ENCODE measurements at places on chromosomes 1 and 21.

GRCh38 chr1:192967901-192968300 lies 91.3 kb downstream of the UCHL5 start:
- DNase-seq = no peak

DNA sequence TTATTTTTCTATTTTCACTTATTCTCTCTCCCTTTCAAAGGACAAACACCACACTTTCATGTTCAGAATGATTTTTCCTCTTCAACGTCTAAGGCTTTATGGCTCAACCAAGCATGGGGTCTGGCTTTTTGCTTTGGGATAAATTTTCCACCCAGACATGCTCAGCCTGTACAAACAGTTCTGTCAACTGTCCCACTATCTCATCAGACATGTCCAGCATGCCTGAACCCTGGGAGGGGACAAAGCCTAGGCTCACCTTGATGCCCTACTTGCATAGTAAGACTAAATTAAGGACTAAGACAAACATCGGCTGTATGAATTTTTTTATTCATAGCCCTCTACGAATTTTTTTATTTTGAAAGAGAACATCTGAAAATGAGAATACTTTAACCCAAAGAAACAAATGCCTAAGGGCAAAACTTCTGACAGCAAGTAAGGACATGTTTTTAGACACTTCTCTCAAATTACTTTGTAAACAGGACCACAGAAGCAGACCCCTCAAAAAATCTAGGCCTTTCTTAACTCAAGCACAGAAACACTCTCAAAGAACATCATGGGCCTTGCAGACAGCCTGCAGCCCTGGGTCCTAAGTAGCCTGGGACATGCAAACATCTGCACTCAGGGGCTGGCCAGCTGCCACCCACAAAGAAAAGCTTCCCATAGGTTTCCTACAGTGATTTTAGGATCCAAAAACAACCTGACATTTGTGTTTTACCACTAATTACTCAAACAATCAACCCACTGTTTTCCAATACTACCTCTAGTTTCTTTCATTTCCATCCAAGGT lies 72.3 kb upstream of the PALMD start:
- no peak for DNase-seq

DNA sequence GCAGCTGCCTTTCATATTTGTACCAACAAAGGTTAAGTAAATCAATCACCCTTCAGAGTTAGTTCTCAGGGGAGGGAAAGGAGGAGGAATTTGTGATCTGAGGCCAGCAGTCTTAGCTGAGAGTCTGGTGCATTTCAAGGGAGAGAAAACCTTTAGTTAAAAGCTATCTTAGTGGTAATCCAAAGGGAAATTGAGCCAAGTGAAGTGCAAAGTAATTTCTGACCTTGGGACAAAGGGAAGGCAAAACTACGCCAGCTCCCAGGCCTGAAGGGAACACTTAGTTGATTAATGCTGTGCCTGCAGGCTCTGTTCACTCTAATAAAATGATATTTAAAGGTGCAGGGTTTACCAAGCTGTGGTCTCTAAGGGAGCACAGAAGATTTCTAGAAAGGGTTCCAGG lies 23.1 kb upstream of the FMOD start:
- no peak for DNase-seq

GRCh38 chr1:182833271-182833670 lies 5.9 kb upstream of the DHX9 start:
- DNase-seq = no peak

- DNase-seq = no peak
These were observed 9.0 kb downstream of the TRAF5 start for GRCh38 chr1:211335522-211336157.

GRCh38 chr1:171929121-171929520 lies 87.8 kb downstream of the DNM3 start:
- no peak for DNase-seq

DNA sequence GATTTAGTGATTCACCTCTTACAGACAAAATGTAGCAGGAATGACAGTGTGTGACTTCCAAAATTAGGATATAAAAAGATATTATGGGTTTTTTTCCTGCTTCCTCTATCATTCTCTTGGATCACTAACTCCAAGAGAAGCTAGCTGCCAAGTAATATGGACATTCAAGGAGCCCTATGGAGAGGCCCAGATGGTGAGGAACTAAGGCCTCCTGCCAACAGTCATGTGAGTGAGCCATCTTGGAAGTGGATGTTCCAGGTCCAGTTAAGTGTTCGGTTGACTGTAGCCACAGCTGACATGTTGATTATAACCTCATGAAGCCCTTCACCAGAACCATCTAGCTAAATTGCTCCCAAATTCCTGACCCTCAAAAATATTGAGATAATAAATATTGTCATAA lies 38.8 kb downstream of the CD160 start:
- DNase-seq = no peak

DNA sequence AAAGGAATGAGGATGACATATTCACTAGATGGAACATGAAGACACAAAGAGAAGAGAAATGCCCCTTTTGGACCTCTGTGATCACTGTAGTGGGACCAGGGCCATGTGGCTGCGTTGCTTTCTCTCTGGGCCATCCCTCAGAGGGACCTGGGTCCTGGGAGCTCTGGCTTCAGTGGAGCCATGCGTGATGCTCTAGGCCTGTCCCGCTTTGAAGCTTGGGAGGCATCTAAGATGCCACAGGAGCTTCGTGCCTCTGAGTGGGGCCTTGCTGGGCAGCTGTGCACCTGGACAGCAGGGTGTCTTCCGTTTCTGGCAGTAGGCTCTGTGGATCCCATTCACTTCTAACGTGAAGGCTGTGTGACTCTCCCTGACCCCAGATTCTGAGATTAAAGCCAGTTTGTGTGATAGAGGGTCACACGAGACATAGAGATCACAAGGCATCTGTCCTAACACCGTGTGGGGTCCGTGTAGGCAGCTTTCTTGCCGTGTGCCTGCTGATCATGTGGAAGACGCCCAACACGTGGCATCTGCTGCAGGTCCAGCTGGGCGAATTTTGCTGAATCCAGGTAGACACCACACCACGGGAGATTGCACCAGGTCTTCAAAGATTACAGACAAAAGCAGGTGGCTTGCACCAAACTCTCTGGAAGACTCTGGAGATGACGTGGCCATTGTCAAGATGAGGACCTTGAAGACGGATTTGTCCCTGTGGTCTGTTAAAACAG lies 17.2 kb upstream of the PRSS38 start:
- DNase-seq = no peak

- DNase-seq = no peak
These were observed 20.6 kb downstream of the LAMC2 start for GRCh38 chr1:183206538-183207122.

GRCh38 chr1:72056516-72056915 lies 225.8 kb downstream of the NEGR1 start:
- no peak for DNase-seq

GRCh38 chr1:54012863-54013262 lies 5.1 kb downstream of the LDLRAD1 start:
- DNase-seq = no peak

DNA sequence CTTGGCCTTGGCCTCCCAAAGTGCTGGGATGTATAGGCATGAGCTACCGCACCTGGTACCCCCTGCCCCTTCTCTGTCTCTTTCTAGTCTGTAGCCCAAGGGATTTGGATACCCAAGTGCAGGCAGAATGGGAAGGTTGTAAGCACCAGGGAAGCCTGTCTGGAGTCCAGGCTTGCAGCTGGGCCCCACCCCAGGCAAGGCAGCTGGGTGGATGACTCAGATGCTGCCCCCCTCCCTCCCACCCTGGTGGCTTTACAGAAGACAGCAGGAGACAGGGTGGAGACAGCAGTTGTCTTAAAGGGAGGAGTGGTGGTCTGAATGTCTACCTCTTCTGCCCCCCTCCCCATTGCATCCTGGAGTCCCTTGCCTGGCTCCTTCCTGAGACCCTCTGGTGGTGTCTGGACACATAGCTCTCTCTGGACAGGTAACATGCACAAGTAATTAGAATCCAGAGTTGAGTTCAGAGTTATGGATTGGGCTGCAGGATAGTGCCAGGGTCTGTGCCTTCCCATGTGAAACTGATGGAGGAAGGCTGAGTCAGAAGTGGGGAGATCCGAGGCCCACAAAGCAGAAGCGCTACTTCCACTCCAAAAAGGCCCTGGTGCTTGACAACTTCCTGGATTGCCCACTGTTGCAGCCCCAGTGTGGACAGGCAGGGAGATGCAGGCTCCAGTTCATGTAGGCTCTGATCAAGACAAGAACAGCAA lies 5.1 kb downstream of the LMNA start:
- no peak for DNase-seq

DNA sequence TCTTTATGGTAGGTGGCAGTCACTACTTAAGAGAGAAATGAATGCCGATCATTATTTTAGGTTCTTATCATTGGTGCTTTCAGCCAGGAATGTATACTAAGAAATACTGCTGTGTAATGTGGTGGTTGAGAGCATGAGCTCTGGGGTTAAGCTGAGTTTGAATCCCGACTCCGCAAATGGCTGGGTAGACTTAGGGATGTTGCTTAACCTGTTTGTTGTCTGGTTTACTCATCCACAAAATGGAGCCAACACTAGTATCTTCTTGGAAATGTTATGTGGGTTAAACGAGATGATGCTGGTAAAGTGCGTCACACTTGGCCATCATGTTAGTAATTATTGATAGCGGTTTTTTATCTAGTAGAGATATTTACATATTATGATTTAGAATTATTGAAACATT lies 83.8 kb downstream of the WDR3 start:
- DNase-seq = no peak

DNA sequence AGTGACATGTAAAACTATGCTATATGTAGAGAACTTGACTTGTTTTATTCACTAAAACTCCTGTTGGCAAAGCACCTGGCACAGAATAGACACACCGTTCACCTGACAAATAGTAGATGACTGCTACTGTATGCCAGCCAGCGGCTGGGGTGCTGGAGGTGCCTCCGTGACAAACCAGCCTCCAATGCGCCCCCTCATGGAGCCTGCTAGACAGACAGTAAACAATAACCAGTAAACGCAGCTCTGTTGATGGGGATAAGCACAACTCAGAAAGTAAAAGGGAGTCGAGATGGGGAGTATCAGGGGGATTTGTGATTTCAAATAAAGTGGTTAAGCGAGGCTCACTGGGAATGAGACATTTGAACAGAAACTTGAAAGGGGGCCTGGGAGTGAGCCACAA lies 107.2 kb downstream of the PRDM2 start:
- no peak for DNase-seq

DNA sequence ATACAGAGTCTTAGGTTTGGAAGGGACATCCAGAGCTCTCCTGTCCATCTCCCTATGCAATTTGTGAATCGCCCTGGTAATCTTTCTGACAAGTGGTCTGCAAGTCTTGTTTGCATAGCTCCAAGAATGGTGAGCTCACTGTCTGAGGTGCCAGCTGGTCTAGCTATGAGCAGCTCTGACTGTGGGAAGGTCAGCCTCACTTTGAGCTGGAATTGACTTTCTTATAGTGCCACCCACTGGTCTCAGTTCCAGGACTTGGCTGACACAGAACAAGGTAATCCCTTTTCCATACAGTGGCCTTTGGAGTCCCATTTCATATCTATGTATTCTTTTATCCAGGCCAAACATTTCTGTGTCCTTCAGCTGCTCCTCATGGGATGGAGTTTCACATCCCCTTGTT lies 95.6 kb upstream of the C8B start:
- DNase-seq = no peak

GRCh38 chr1:29672416-29673227 lies 436.3 kb downstream of the PTPRU start:
- DNase-seq = no peak

- no peak for DNase-seq
These were observed 1.2 kb downstream of the ATP2B4 start for GRCh38 chr1:203627851-203628200.

- DNase-seq = no peak
These were observed 171.4 kb downstream of the LRRC40 start for GRCh38 chr1:70033936-70034335.

- no peak for DNase-seq
These were observed 2.2 kb upstream of the KRTAP10-4 start for GRCh38 chr21:44571296-44571695.

DNA sequence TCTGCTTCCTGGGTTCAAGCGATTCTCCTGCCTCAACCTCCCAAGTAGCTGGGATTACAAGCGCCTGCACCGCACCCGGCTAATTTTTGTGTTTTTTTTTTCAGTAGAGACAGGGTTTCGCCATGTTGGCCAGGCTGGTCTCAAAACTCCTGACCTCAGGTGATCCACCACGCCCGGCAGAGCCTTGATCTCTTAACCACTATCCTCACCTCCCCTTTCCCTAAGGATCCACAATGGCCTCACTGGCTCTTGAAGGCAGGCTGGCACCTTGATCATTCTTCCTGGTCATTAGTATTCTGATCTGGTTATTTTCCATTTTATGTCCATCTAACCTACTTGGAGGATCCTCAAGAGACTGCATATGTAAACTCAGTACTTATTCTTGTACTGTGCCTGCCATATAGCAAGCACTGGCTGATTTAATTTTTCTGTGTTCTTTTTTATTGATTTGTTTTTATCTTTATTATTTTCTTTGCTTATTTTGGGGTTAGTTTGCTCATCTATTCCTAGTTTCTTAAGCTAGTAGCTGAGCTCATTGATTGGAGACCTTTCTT lies 6.3 kb downstream of the RCC1 start:
- DNase-seq = no peak

GRCh38 chr21:21158376-21158918 lies 160.2 kb downstream of the NCAM2 start:
- no peak for DNase-seq

GRCh38 chr1:18020021-18020817 lies 87.4 kb upstream of the IGSF21 start:
- no peak for DNase-seq

GRCh38 chr1:59927213-59927612 lies 640 bp upstream of the CYP2J2 start:
- DNase-seq = no peak

- DNase-seq = no peak
These were observed 348.3 kb downstream of the BRINP3 start for GRCh38 chr1:190129366-190129765.

GRCh38 chr1:209652873-209653401 lies 712 bp upstream of the LAMB3 start:
- no peak for DNase-seq

DNA sequence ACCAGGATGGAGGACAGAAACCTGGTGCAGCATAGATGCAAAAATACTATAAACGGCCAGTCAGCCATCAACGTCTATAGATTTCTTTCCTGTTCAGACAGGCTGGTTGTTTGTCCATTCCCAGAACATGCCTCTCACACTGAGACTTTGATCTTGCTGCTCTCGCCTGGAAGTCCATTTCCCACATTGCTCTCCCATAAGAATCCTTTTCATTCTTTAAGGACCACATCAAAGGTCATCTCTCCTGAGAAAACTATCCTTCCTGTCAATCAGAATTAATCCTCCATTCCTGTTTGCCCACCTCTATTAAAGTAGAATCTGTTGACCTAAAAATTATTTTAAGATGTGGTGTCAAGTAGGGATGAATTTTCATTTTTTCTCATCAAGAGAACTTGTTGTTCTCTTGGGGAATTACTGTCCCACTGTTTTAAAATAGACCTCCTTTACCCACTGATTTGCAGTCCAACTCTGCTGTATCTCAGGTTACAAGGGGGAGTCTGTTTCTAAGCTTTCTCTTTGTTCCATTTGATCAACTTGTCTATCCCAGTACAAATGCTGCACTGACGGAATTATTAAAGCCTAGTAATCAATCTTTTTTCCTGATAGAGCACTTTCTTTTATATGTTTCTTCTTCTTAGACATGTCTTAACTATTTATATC lies 172.7 kb downstream of the PATJ start:
- no peak for DNase-seq

- no peak for DNase-seq
These were observed 15.8 kb downstream of the AGT start for GRCh38 chr1:230698130-230698529.

- no peak for DNase-seq
These were observed 62.7 kb downstream of the ADARB1 start for GRCh38 chr21:45136927-45137611.

GRCh38 chr1:35447278-35447677 lies 109.9 kb downstream of the KIAA0319L start:
- no peak for DNase-seq
